Activated CD4-positive, alpha-beta T cell treated with anti-CD3 and anti-CD28 coated beads for 1 hour (primary cell): ENCODE measurements at places on chromosomes 5 and 9.

GRCh38 chr9:120365386-120365785, 214.6 kb downstream of the CDK5RAP2 start:
- no peak for DNase-seq

GRCh38 chr5:31963358-31964006, 210.6 kb downstream of the GOLPH3 start:
- no peak for DNase-seq

- DNase-seq, result no peak
These were observed 16.6 kb upstream of the KIF12 start for GRCh38 chr9:114115654-114116125.

GRCh38 chr9:137243626-137244485, 2.8 kb downstream of the TUBB4B start:
- no peak for DNase-seq

- no peak for DNase-seq
These were observed 4.2 kb downstream of the PTRH1 start for GRCh38 chr9:127711226-127711701.

- DNase-seq, result peak; percentile 93
These were observed at the start of gene PLK2 for GRCh38 chr5:58460002-58460731. TSS of gene PLK2 (minus strand) at chr5:58460086. CDS start at chr5:58459959, 127 bp downstream.

- no peak for DNase-seq
These were observed 31.6 kb upstream of the ZNF618 start for GRCh38 chr9:113844466-113844865.

DNA sequence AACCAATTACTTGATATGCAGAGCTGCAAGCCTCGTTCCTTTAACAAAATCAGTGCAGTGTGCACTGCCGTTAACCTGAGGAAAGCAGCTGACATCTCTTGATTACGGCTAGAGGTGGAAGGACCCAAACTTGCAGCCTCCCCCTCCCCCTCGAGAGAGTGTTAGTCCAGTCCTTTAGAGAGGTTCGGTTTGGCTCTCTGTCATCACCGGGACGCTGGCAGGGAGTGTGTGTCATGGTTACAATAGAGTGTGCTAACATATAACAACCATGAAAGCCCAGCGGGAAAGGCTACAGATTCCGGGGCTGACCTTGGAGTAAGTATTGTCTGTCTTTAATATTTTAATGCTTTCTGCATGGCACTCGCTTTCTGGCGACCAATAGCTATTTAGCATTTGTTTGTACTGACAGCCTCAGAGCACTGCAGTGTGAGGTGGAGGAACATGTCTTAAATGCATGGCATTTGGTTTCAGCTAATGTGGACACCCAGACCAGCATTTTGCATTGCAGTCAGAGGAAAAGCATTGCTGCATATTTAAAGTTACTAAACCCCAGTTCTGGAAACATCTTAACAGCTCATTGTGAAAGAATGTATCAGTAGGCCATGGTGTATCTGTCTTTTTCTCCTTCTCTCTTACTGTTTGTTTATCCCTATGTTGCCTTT, 237.5 kb downstream of the CD180 start:
- no peak for DNase-seq

DNA sequence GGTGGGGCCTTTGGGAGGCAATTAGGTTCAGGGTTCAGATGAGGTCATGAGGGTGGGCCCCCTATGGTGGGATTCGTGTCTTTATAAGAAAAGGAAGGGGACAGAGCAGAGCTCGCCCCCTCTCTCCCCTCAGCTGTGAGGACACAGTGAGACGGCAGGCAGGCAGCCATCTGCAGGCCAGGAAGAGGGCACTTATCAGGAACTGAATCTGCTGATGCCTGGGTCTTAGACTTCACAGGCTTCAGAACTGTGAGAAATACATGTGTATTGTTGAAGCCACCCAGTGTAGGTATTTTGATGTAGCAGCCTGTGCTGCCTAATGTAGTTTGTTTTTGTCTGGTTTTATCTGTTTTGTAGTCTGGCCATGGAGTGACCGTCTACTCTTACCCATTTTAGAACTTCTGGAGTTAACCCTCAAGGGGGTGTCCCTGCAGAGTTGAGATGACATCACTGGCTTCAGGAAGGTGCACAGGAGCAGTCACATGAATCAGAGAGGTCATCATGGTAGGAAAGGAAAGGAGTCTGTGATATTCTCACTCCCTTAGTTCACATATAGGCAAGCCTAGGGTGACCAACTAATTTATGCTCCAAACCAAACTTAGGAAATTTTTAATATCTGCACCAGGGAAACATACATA, 71.0 kb downstream of the LRRC70 start:
- no peak for DNase-seq

DNA sequence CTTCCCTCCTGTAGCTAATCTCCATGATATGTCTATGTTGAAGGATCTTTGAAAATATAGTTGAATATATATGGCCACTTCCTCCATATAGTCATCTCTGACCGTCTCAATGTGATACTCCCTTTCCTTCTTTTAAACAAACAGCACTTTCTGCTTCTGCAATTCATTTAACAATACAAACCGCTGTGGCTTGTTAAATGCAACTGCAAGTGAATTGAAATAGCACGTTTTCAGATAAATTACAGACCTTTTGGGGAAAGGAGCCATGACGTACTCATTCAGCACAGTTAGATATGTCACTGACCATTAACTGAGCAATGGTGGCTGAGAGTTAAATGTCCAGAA, 82.5 kb downstream of the FBXO38 start:
- no peak for DNase-seq

GRCh38 chr5:138748630-138749081, 4.6 kb upstream of the CTNNA1 start:
- DNase-seq, result no peak

GRCh38 chr9:105233873-105234272, 10.6 kb upstream of the SLC44A1 start:
- no peak for DNase-seq

- no peak for DNase-seq
These were observed 83.5 kb upstream of the MINAR2 start for GRCh38 chr5:129664336-129664937.

GRCh38 chr9:82273121-82273520, 284.5 kb downstream of the SPATA31D1 start:
- DNase-seq, result no peak

GRCh38 chr5:81418606-81419005, 24.7 kb upstream of the ACOT12 start:
- DNase-seq, result no peak

- DNase-seq, result no peak
These were observed 151.2 kb downstream of the RXRA start for GRCh38 chr9:134477342-134477925.

- DNase-seq, result no peak
These were observed 26.3 kb upstream of the SMC5 start for GRCh38 chr9:70232476-70232875.

DNA sequence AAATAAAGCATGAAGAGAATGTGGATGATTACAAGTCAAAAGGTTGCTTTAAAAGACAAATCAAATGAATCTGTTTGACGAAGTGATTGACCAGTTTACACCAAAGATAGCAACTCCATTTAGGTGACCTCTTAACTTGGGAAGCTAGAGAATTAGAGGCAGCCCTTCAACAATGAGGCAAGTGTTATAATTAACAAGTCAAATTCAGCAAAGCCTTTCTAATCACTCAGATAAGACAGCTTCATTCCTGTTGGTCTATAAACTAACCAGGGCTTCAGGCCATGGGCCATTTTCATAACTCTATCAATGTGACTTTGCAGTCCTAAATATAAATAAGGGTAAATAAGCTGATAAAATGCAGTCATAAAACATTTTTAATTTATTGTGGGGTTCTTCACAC, 712.2 kb upstream of the SEMA6A start:
- DNase-seq, result no peak

- no peak for DNase-seq
These were observed 19.1 kb downstream of the SLC36A3 start for GRCh38 chr5:151284392-151284967.

DNA sequence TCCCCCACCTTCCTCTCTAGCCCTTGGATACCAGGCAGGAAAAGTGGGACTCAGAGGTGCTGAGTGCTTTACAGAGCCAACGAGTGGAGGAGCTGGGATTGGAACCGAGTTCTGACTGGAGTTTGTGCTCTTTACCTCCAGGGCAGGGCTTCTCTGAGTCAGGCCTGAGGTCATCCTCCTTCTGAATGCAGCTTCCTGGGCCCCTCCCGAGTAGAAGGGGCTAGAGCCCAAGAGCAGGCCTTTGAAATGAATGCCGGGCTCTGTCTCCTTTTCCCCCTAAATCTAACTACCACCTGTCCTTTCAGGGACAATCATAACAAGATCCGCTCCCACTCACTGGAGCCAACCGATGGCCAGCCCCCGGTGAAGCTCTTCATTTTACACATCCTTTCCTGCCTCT, 12.7 kb downstream of the PTGES start:
- no peak for DNase-seq

DNA sequence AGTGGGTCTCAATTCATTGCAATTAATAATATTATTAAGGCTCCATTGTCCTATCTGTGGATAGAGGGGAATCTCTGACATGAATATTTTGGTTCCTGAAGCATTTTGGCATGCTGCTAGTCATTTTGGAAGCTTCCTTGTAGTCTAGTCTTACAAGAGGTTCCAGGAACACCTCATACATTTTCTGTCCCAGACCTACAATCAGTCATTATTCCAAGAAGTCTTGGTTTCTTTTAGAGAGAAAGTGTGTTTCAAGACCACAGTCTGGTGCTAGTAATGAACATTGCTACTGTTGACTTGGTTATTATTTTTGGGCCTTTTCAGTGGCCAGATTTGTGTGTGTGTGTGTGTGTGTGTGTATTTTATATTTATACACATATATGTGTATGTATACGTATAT, 98.9 kb downstream of the ERCC6L2 start:
- no peak for DNase-seq

DNA sequence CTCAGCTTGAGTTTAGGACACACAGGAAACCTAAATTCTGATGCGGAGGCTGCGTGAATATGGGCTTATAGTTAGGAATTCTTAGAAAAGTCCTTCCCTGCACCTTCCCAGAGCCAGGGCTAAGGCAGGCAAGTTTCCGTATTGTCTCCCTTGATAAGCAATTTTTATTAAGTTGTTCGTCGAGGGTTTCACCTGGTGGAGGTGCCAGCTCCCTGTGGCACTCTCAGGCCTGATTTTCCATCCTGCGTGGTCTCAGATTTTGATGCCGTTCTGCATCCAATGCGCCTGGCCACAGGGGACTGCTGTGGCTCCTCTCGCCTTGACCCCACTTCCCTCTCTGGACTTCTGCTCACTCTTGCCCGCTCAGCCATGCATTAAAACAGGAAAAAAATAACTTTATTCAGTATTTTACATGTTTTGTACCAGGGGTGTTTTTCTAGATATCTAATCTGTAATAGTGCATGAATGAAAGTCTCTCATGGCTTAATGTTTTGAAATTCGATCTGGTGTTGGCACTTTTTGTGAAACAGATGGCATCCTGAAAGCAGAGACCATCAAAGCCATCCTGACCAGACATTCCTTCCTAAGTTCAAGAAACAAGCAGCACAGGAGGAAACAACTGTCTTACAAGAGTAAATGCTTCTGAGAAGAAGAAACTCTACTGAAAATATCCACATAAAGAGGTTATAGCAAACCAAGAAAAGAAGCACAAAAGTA, 50.7 kb downstream of the TRIP13 start:
- peak; percentile 1 for DNase-seq

DNA sequence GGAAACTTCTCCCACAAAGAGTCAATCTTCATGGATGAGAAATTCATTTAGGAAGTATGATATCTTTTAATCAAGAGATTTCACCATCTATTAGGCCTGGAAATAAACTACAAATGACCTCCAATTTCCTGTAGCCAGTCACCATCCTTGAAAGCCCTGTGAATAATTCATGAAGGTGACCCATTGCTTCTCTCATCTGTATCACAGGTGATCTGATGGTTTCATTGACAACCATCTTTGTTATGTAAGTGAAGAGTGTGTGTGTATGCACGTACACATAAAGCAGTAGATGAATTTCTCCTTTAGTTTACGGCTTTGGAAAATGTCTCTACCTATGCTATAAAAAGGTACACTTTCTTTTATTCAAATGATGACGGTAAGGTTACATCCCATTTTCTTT, 644.1 kb upstream of the KLF4 start:
- DNase-seq, result no peak

- no peak for DNase-seq
These were observed 196.7 kb upstream of the HAPLN1 start for GRCh38 chr5:83917261-83917908.

DNA sequence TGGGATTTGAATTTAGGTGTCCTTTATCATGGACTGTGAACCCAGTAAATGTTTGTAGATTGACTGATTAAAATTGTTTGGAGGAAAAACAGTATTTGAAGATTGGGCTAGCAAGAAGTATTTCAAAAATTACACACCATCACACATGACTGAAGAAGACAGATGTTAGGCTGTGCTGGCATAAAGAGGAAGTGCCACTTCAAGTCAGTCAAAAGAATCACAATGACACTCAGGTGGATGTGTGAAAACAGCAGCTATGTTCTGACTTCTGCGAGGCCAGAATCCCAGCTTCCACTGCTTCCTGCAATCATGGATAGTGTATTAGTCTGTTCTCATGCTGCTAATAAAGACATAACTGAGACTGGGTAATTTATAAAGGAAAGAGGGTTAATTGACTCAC, 393.3 kb downstream of the DMRT2 start:
- no peak for DNase-seq

GRCh38 chr5:10594591-10595210, 30.8 kb downstream of the ANKRD33B start:
- no peak for DNase-seq

DNA sequence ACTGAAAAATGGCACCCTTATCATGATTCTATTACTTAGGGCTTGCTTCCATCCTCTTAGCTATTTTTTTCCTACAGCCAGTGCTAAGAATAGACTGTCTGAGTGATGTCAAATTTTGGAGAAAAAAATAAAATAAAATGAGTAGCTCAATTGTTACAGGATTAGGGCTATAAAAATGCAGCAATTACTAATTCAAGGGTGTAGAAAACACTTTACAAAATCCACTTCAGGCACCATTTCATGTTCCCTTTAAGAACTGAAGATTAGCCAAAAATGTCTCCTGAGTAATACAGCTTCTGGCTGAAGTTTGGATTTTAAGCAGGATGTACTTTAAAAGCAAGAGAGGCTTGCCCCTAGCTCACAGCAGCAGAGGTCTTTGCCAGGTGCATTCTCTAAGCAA, 240.5 kb upstream of the IRX1 start:
- no peak for DNase-seq

GRCh38 chr5:95836544-95836943, 14.0 kb upstream of the GLRX start:
- DNase-seq, result no peak

GRCh38 chr5:120599576-120599975, 135.5 kb downstream of the PRR16 start:
- no peak for DNase-seq

DNA sequence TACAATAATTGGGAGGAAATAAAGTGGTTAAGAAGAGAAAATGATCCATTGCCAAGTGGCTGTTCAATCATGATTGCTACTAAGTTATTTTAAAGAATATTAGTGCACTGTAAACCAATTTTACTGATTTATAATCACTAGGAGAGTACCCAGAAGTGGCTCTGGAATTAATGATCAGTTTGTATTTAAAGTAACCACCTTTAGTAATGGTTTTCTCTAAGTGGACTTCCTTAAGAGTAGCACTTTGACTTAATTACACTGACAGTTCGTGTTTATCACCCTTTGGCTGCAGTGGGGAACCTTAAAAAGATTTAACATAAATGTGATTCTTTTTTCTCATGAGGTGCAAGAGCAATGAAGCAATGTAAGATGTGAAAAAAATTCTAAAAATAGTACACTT, 310.8 kb downstream of the CDH12 start:
- no peak for DNase-seq
